Activated T-helper 1 cell treated with anti-CD3 and anti-CD28 coated beads, Interleukin-2, amount 50 U/mL, for 16 hours (primary cell): ENCODE measurements at places on chromosomes 2 and 18.

- DNase-seq: no peak
Measured at GRCh38 chr2:239722760-239723470, 302.2 kb downstream of the NDUFA10 start.

- no peak for DNase-seq
Measured at GRCh38 chr18:37709740-37710139, 144.1 kb upstream of the CELF4 start.

GRCh38 chr2:83661711-83662110 is 797.4 kb downstream of the SUCLG1 start:
- DNase-seq: no peak

DNA sequence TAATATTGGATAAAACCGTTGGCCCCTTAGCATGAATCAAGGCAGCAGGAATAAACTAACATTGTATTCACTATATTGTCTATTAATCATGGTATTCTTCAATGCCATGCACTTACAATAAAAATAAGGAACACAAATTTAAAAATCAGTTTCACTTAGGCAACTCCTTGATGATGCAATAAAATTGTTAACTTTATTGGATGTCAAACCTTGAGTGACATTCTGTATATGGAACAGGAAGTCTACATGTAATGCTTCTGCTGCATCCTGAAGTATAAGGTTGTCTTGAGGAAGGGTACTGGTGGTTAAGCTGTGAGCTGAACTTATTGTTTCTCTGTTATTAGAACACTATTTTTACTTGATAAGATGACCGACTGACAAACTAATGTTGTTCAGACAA is 605.5 kb downstream of the SATB2 start:
- DNase-seq: no peak

- DNase-seq: no peak
Measured at GRCh38 chr2:134086594-134087219, 167.2 kb upstream of the MGAT5 start.

DNA sequence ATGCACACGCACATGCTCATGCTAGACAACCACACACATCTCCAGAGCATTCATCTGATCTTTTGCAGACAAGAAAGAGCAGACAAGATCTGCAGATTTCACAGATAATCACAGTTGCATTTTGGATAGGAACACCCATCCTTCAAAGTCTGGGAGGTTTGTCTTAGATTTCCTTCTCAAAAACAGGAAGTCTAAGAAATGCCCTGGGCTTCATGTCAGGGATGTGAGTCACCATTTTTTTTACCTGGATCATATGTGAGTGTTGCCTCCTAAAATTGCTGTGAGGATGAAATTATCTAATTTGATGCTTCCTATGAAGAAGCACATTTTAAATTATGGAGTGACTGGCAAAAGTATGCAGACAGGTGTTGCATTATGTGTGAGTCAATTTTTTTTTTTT is 46.1 kb downstream of the SRD5A2 start:
- DNase-seq: no peak

DNA sequence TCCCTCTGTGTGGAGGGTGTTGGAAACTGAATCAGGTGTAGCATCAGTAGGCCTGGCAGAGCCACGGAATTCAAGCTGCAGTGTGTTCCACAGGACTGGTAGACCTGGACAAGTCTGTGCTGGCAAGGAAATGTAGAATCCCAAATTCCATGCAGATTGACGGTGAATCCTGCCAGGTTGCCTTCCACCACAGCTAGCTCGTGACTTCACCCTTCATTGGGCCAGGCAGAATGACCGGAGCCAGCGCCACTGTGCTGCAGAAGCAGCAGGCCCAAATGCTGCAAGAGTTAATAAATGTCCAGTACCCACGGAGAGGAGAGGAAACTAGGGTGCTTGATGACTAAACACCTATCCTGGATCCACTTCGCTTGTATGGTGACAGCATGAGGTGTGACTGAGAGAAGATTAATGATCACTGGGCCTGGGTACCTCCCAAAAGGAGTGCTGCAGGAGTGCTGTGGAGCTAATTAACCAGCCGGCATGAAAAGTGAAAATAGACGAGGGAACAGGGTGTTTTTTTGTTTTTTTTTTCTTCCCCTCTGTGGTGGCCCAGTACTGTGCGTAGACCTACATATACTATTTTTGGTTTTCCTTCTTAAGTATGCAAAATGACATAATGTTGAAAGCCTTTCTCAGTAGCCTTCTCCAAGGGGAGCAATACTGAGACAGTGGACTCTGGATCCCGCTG is 122.2 kb downstream of the TANC1 start:
- DNase-seq: no peak

GRCh38 chr2:203164311-203164935 is 74.4 kb upstream of the CYP20A1 start:
- DNase-seq: no peak

DNA sequence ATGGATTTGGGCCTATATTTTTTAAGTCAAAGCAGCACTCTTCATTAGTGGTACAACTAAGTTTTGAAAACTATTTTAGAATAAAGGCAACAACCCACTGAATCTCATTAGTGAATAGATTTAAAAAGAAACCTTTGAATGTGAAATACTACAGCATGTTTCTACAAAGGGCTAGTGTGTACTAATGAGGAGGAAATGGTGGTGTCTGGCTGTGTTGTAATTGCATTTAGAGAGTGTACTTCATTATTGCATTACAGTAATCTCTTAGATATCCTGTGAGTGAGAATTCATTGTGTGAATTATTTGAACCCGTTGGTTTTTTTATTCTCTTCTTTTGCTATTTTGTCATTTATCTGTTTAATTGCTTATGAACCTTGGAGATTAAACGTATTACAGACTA is 575.4 kb upstream of the FAM98A start:
- DNase-seq: no peak

- DNase-seq: no peak
Measured at GRCh38 chr2:121019071-121019470, 265.9 kb downstream of the TFCP2L1 start.

- DNase-seq: no peak
Measured at GRCh38 chr2:20953146-20953824, 90.6 kb downstream of the APOB start.

- no peak for DNase-seq
Measured at GRCh38 chr18:74425161-74425560, 31.9 kb downstream of the DIPK1C start.

GRCh38 chr2:69471793-69472192 is 34.6 kb upstream of the NFU1 start:
- no peak for DNase-seq

DNA sequence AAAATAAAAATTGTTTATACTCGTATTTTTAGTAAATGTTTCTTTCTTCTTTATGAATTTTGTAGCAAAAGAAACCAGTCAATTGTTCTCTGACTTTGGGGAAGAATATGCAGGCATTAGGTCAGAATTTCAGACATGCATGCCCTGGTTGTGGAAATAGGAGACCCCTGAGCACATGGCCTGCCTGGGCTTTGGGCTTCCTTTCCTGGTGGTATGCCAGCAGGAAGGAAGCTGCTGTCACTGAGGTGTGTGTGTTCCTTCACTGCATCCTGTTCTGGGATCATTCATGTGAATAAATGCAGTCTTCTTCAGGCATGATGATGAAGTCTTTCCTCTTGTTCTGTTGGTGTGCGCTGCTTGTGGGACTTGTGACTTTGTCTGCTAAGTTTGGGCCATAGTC is 920.2 kb upstream of the VRK2 start:
- DNase-seq: no peak

DNA sequence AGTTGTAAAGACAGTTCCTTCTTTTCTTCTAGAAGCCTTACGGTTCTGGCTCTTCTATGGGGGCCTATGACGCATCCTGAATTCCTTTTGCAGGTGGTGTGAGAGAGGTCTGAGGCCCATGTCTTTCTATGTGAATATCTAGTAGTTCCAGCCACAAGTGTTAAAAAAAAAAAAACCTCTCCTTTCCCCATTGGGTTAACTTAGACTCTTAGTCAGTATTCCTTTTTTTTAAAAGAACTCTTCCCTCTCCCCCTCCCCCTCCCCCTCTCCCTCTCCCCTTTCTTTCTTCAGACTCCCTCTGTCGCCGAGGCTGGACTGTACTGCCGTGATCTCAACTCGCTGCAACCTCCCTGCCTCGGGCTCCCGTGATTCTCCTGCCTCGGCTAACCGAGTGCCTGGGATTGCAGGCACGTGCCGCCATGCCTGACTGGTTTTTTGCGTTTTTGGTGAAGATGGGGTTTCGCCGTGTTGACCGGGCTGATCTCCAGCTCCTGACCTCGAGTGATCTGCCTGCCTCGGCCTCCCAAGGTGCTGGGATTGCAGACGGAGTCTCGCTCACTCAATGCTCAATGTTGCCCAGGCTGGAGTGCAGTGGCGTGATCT is 11.4 kb upstream of the CIDEA start:
- DNase-seq: no peak

DNA sequence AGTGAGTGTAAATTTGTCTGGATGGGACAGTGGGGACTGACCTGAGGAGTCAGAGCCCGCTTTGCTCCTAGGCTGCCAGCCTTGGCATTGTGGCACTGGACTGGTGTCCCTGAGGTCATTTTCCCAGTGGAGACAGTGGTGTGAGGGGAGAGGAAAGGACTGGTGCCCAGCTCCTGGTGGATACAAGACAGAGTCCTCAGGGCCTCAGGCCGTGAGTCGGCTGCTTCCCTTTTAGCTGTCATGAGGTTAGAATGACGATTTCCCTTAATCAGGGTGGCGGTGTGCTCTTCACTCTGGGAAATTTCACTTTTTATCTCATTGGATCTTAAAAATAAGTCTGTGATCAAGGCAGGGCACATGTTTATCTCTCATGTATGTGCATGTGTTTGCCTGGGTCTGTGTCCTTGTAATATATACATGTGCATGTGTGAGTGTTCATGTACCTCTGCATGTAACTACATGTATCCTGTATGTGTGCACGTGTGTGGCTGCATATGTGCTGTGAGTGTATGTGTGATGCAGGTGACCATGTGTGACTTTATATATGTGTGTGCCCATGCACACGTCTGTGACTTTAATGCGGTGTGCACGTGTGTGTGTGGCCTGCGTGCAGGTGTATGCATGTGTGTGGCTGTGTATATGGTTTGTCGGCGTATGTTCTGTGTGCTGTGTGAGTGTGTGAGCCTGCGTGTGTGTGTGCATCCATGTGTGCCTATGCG is 55.7 kb downstream of the GLI2 start:
- DNase-seq: no peak

DNA sequence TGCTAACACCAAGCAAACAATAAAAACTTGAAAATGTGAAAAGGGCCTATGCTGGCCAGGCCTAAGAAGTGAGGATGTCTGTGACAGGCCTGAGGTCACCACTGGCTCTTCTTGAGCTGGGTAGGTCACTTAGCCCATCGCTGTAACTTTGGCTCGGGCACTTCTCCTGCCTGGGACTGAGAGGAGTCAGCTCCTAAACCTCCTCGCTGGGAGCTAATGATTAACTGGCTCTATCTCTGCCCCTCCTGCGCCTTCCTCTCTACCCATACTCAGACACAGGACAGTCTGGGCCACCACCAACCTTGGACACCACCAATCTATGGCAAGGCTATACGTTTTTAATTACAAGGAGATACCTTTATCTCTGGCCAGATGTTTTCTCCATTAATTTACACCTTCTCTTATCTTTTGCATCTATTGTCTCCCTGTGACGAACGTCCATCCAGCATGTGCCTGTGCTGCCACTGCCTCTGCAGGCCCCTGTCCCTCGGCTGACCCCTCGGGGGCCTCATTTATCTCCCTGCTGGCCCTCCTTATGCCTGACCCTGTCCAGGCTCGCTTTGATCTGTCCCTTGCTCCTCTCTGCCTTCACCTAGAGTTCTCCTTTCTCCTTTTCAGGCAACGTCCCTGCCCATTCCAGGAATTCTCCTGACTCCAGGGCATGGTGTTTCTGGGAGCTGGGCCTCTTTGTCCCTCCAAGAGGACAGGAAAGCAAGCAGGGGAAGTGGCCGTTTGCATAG is 149.1 kb upstream of the GATA6 start:
- no peak for DNase-seq

GRCh38 chr2:28389399-28390240 is 3.0 kb upstream of the FOSL2 start:
- DNase-seq: no peak

- DNase-seq: no peak
Measured at GRCh38 chr2:10389573-10389972, 58.6 kb downstream of the ODC1 start.

DNA sequence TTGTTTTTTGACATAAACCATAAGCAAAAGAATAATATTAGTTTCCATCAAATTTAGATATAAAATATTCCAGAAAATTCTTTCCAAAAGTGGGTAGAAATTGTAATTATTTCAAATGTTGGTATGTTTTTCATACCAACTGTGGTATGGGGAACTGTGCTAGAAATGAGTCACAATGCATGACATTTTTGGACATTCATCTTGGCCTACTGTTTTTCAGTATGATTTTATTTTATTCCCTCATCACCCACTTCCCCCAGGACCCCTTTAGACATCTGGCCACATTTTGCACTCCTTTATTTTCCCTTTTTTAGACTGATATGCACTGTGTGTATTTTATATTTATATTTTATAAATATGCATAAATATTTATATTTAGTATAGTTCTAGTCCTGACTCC is 97.1 kb downstream of the DPP4 start:
- no peak for DNase-seq

GRCh38 chr2:196277002-196277401 is 105.6 kb upstream of the STK17B start:
- DNase-seq: no peak

DNA sequence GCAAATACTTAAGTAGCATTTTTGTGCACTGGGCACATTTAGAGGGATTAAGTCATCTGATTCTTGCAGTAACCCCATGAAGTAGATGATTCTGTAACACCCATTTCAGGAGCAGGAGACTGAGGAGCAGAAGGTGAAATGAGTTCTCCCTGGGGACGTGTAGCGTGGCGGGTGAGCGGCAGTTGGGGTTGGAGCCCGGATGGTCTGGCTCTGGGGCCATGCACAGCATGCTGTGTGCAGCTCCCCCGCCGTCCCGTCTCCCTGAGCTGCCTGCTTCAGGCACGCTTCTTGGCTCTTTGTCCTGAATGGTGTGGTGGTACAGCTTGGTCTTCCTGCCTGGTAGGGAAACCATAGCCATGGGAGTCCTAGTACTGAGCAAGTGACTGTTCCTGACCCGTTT is 32.4 kb downstream of the INPP4A start:
- no peak for DNase-seq

- DNase-seq: no peak
Measured at GRCh38 chr2:12265646-12266045, 451.1 kb upstream of the TRIB2 start.

DNA sequence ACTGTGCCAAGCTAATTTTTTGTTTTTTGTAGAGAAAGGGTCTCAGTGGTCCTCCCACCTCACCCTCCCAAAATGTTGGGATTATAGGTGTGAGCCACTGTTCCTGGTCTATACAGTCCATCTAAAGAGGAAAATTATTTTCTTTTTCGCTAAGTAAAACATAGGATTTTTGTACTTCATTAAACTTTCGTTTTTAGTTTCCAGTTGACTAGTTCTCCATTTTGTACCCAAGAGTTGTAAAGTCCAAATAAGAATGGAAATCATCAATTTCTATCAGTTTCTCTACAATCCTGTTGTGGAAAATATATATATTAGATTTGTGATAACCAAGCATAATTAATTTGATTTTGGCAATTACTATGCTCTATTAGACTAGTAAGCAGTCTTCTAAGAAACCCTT is 156.4 kb downstream of the BABAM2 start:
- no peak for DNase-seq

GRCh38 chr2:198660501-198660900 is 797.2 kb downstream of the SATB2 start:
- DNase-seq: no peak
